ENCODE measurements at places on chromosomes 5 and 9. TPM values are rescaled to one million over a fixed set of nuclear protein-coding genes. Genes with fewer than 3 reads are reported as not detected.

GRCh38 chr9:32247168-32247567 is 137.3 kb upstream of the ACO1 start:
- DNase-seq, result no peak

LHX3 gene
- not detected for polyA plus RNA-seq

LCN6 gene
- not detected for polyA plus RNA-seq

IL9 gene
- polyA plus RNA-seq, result not detected

ARHGEF39 gene
- polyA plus RNA-seq, result 1.1 TPM

PCDHB2 gene
- polyA plus RNA-seq, result not detected

GRCh38 chr5:129884322-129884721 is 19.9 kb upstream of the CHSY3 start:
- DNase-seq, result no peak

- DNase-seq, result no peak
These were observed 32.7 kb upstream of the DNAH5 start for GRCh38 chr5:13976867-13977830.

- no peak for DNase-seq
These were observed 58.2 kb upstream of the DPYSL3 start for GRCh38 chr5:147567917-147568598.

GRCh38 chr5:170137694-170138214 is 32.1 kb downstream of the FOXI1 start:
- no peak for DNase-seq

F2R gene
- polyA plus RNA-seq, result 8.9 TPM

GRCh38 chr5:96875791-96876291 is 459 bp upstream of the ERAP2 start:
- peak; percentile 34 for DNase-seq

DNA sequence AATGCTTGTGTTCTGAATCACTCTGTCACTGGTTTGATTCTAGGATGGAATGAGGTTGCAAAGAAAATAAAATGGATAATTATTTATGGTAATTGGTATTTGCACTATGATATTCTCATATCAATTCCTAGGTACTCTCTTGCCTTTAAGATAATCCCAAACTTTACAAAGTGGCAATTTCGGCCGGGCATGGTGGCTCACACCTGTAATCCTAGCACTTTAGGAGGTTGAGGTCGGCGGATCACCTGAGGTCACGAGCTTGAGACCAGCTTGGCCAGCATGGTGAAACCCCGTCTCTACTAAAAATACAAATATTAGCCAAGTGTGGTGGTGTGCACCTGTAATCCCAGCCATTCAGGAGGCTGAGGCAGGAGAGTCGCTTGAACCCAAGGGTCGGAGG is 1118.7 kb upstream of the C9orf72 start:
- no peak for DNase-seq

DNA sequence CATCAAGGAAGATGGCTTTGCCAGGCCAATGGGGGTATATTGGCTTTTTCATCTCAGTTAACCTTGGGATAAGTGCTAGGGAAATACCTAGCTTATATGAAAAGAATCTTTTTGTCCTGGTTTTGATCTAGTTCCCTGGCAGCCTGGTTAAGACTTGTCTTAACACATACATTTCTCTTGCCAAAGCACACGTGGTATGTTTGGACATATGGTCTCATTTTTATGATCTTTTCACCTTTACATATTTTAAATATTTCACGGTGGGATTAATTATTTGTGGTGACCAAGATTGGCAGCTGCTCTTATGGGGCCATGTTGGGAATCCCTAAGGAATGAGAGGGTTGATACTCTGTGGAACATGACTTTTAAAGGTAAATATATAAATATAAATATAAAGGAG is 312.5 kb downstream of the NPR3 start:
- DNase-seq, result no peak

- no peak for DNase-seq
These were observed 620.4 kb downstream of the SLCO4C1 start for GRCh38 chr5:101675510-101676219.

ZDHHC11B gene
- polyA plus RNA-seq, result not detected

IL13 gene
- polyA plus RNA-seq, result not detected

DNA sequence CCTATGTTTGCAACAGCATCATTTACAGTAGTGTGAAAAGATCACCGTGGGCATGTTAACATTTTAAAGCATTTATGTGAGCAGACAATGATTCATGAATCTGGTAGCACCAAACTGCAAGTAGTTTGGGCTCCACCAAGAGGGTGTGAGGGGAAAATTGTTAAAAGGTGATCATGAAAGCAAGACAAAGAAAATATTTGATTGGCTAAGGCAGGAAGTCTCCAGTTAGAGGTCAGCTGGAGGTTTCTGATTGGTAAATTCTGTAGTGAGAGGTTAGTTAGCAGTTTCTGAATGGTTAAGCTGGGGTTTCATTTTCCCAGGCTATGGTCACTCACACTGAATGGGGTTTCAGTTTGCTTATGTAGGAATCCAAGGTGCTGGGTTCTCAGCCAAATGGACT is 13.5 kb upstream of the DRD1 start:
- DNase-seq, result no peak

- no peak for DNase-seq
These were observed 535 bp downstream of the DOLPP1 start for GRCh38 chr9:129081388-129081904.

DNA sequence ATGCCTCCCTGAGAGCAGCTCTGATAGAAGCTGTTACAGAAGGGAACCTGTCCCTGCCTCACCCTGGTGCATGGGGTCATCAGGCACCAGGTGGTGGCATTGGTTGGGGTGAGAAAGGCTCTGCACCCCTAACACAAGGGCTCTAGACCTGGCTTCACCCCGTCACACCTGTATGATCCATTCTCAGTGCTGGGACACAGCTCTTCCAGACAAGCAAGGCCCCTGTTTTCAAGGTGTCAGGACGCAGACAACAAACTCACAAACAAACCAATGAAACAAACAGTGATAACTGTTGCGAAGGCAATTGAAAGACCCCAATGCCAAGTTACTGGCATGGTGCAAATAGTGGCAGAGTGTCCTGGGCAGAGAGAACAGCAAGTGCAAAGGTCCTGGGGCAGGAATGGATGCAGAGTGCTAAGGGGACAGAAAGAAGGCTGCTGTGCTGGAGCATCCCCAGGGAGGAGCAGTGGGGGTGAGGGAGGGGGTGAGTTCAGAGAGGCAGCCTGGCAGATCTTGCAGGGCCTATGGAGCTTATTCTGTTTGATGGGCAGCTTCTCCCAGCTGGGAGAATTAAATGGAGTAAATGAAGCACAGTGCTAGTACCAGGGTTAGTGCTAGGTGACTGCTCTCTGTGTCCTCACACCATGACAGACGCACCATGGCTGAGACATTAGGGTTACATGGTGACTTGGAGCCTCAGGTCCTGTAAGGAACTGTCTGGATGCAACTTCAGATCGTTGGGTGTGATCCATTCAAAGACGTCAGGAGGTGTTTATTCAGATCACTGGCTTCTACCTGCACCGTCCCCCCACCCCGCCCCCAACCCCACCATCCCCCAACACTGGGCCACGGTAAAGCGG is 67.9 kb upstream of the UNC5A start:
- DNase-seq, result no peak

PRSS3 gene
- polyA plus RNA-seq, result not detected

DNA sequence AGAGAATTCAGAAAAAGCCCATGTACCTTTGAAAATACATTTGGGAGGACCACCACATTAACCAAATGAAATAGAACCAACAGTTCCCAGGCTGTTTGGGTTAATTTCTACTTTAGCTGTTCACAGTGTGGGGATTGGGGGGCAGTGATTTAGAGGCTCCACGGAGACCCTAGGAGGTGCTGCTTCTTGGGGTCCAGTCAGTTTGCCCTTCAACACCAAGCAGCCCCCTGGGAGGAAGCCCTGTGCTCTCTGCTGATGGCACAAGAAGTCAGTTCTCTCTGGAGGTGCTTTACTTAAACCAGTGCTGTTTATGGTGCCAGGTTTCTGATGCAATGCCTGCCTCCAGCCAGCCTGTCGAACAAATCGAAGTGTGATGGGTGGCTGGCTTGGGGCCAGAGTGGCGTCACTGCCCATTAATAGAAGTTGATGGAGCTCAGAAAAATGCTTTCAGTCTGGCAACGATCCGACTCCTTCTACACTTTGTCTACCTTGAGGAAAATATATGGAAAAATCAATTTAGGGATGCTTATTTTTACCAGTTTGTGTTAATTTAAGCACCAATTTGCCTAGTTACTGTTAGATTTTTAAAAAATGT is 134.0 kb downstream of the SNX18 start:
- no peak for DNase-seq

- no peak for DNase-seq
These were observed 15.9 kb downstream of the PPP2R2B start for GRCh38 chr5:146862641-146863040.

GRCh38 chr9:114076237-114077161 is 1.6 kb downstream of the AMBP start:
- no peak for DNase-seq

DNA sequence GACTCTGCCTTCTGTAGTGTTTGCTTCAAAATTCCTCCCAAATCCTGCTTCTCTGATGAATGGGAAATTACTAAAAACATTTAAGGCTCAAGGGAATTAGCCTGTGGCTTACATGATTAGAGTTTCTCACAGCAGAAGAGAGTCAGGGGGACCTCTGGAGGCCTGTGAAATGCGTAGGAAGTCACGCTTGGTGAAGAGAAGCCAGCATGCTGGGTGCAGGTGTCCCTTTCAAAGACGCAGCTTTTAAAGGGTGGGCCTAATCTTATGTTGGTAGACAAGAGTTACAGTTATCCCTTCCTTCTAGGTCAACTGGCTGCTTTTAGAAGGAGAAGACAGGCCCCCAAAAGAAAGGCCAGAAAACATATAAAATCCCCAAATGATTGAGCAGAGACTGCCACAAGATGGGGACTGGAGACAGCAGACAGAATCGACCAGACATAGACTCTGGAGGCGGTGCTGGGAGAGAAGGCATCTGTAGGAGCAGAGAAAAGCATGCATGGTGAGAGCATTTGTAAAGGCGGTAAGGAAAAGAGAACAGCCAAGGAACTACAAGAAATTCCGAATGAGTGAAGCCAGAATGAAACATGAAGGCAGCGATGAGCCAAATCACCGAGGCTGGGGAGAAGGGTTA is 42.3 kb downstream of the B4GALT1 start:
- no peak for DNase-seq

TRIP13 gene
- 0.39 TPM for polyA plus RNA-seq

- DNase-seq, result peak; percentile 51
These were observed 19.5 kb downstream of the TTC33 start for GRCh38 chr5:40736103-40736875.
